ENCODE measurements at places on chromosomes 13 and 19. TPM values are rescaled to one million over a fixed set of nuclear protein-coding genes. Genes with fewer than 3 reads are reported as not detected.

DNA sequence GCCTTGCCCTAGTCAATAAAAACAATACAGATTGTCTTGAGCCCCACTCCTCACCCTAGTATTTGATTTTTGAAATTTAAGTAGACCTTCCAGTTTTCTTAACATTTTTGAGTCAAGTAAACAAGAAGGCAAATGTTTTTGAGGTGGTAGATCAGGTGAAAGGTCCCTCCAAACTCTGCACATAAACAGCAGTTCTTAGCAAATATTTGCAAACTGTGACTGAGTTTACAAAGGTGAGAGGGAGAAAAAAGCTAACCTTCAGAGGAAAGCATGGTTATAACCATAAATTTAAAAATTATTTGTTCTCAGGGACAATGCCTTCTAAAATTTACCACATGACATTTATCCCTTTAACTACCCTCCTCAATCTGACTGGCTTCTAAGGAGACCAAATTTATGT lies 84.6 kb upstream of the PCDH17 start:
- H3K27me3 ChIP-seq, result no peaks in the 10 kb centered on the region
- no peak overlapping the region for H3K27ac ChIP-seq
- H3K4me1 ChIP-seq, result no peaks in the 10 kb centered on the region
- no peak overlapping the region for H3K4me3 ChIP-seq

- DNase-seq, result no peak
- H3K4me3 ChIP-seq, result no peak overlapping the region
- no peaks in the 10 kb centered on the region for H3K36me3 ChIP-seq
- no peaks in the 10 kb centered on the region for H3K4me1 ChIP-seq
- H3K27ac ChIP-seq, result no peak overlapping the region
Measured at GRCh38 chr13:59510386-59510785, 653.3 kb downstream of the DIAPH3 start.

GRCh38 chr19:3336680-3337523 lies 29.5 kb upstream of the NFIC start:
- DNase-seq, result peak; percentile 33
- no peaks in the 10 kb centered on the region for H3K27me3 ChIP-seq
- no peaks in the 10 kb centered on the region for H3K4me1 ChIP-seq
- no peak overlapping the region for H3K4me3 ChIP-seq

TNFAIP8L1 gene
- polyA plus RNA-seq, result 40.0 TPM

DNA sequence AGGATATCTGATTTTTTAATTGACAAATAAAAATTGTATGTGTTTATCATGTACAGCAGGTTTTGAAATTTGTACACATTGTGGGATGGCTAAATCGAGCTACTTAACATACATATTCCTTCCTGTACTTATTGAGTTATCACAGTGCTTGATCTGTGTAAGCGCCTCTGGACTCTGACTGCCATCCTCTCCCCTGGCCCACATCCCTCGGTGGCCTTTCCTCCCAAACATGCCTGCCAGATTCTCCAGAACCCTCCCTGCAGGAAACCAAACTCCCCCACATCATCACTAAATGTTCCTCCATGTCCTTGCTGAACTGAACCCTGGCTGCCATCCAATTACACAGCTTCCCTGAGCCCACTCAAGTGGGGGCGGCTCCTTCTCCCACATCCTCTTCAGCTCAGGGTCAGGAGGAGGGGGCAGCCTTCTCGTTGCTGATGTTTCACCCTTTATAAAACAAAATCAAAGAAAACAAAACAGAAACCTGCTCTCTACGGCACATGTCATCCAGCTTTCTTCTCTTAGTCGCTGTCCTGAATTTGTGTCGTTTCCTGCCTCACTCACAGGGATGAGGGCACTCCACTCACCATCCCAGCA lies 97.1 kb upstream of the SPATA13 start:
- H3K27ac ChIP-seq, result no peak overlapping the region
- H3K4me3 ChIP-seq, result no peak overlapping the region
- no peaks in the 10 kb centered on the region for H3K27me3 ChIP-seq

RGL3 gene
- polyA plus RNA-seq, result 0.56 TPM

DNA sequence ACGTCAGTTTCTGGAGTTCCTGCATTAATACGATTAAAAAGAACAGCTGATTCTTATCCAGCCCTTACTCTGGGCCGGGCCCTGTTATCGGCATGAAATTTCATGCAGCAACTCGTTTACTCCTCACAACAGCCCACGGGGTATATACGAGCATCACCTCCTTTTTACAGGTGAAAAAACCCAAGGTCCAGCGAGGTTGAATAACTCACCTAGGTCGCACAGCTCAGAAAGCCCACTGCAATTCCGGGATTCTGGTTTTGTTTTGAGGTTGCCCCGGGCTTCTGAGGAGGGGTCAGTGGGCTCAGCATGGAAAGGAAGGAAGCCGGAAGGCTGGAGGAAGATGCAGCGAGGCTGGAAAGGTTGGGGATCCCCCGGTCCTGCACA lies 577 bp upstream of the ACP7 start:
- no peaks in the 10 kb centered on the region for H3K36me3 ChIP-seq
- no peaks in the 10 kb centered on the region for H3K27me3 ChIP-seq
- no peak overlapping the region for H3K27ac ChIP-seq

GRCh38 chr13:64090311-64090710 lies 2674.7 kb upstream of the PCDH20 start:
- no peak overlapping the region for H3K27ac ChIP-seq
- H3K4me1 ChIP-seq, result no peaks in the 10 kb centered on the region
- DNase-seq, result no peak
- H3K36me3 ChIP-seq, result no peaks in the 10 kb centered on the region
- no peak overlapping the region for H3K4me3 ChIP-seq

DNA sequence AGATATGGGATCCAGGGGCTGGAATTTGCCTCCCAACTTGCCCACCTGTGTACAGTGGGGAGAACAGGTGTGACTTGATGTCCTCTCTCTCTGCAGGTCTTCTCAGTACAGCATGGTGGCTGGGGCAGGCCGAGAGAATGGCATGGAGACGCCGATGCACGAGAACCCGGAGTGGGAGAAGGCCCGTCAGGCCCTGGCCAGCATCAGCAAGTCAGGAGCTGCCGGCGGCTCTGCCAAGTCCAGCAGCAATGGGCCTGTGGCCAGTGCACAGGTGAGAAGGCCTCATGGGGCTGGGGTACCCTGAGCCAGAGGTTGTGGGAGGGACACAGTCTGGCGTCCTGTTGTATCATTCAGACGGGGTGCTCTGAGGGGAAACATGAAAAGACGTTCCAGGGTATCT lies 3.0 kb downstream of the LENG8 start:
- H3K4me1 ChIP-seq, result peaks cover 22% of the 10 kb centered on the region
- H3K27me3 ChIP-seq, result no peaks in the 10 kb centered on the region
- H3K27ac ChIP-seq, result no peak overlapping the region
- H3K36me3 ChIP-seq, result peaks cover 60% of the 10 kb centered on the region

SYCN gene
- not detected for polyA plus RNA-seq

LHB gene
- 1.4 TPM for polyA plus RNA-seq

GRCh38 chr19:42246143-42246921 lies 3.9 kb upstream of the GSK3A start:
- DNase-seq, result peak; percentile 72
- H3K4me3 ChIP-seq, result no peak overlapping the region
- peaks cover 7% of the 10 kb centered on the region for H3K36me3 ChIP-seq
- H3K27me3 ChIP-seq, result no peaks in the 10 kb centered on the region
- peaks cover 37% of the 10 kb centered on the region for H3K4me1 ChIP-seq
- no peak overlapping the region for H3K27ac ChIP-seq

SMAD9 gene
- 2.2 TPM for polyA plus RNA-seq

PSG1 gene
- not detected for polyA plus RNA-seq

DNA sequence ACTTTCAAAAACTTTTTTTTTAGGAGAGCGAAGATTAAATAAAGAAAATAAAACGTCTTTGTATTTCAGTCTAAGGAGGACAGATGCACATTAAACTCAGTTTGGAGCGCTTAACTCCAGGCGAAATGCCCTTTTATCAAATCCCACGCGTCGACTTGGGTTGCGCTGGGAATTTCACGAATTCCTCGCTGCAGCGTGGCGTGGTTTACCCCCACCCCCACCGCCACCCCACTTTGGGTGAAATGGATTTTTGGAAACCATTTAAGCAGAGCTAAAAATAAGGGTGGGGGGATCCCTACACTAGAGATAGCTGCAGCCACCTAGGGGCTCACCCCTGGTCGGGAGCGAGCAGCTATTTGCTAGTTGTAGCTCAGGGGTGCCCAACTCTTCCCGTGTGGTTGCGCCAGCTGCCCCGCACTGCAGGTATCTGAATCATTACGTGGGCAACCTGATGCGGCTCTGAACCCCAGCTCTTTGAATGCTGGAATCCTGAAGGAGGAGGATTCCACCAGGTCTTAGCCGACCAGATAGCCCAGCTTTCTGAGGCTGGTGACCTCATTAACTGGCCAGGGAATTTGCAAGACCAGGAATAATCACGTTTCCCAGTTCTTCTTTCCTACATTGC lies 6.5 kb upstream of the TSHZ3 start:
- H3K4me3 ChIP-seq, result no peak overlapping the region
- H3K27ac ChIP-seq, result no peak overlapping the region
- H3K36me3 ChIP-seq, result no peaks in the 10 kb centered on the region
- DNase-seq, result no peak
- peaks cover 61% of the 10 kb centered on the region for H3K27me3 ChIP-seq

GRCh38 chr19:58538257-58539168 lies 5.4 kb upstream of the TRIM28 start:
- no peaks in the 10 kb centered on the region for H3K36me3 ChIP-seq
- peak; percentile 83 for DNase-seq
- H3K4me1 ChIP-seq, result peaks cover 6% of the 10 kb centered on the region
- H3K27me3 ChIP-seq, result peaks cover 21% of the 10 kb centered on the region
- H3K27ac ChIP-seq, result no peak overlapping the region

- H3K4me1 ChIP-seq, result no peaks in the 10 kb centered on the region
- no peak overlapping the region for H3K4me3 ChIP-seq
- DNase-seq, result no peak
- no peaks in the 10 kb centered on the region for H3K36me3 ChIP-seq
Measured at GRCh38 chr13:53338760-53339159, 310.1 kb downstream of the OLFM4 start.

GRCh38 chr13:94065741-94066140 lies 413.7 kb downstream of the DCT start:
- H3K27ac ChIP-seq, result no peak overlapping the region
- H3K4me3 ChIP-seq, result no peak overlapping the region
- no peaks in the 10 kb centered on the region for H3K27me3 ChIP-seq
- H3K36me3 ChIP-seq, result no peaks in the 10 kb centered on the region
- no peaks in the 10 kb centered on the region for H3K4me1 ChIP-seq

GRCh38 chr13:26184791-26185250 lies 37.3 kb downstream of the RNF6 start:
- no peak overlapping the region for H3K4me3 ChIP-seq
- H3K27me3 ChIP-seq, result peaks cover 2% of the 10 kb centered on the region
- no peak overlapping the region for H3K27ac ChIP-seq
- no peaks in the 10 kb centered on the region for H3K36me3 ChIP-seq

GRCh38 chr13:28322256-28322905 lies 172.5 kb downstream of the FLT1 start:
- peaks cover 2% of the 10 kb centered on the region for H3K36me3 ChIP-seq
- peak; percentile 40 for DNase-seq
- H3K4me1 ChIP-seq, result peaks cover 45% of the 10 kb centered on the region
- H3K27me3 ChIP-seq, result no peaks in the 10 kb centered on the region

DNA sequence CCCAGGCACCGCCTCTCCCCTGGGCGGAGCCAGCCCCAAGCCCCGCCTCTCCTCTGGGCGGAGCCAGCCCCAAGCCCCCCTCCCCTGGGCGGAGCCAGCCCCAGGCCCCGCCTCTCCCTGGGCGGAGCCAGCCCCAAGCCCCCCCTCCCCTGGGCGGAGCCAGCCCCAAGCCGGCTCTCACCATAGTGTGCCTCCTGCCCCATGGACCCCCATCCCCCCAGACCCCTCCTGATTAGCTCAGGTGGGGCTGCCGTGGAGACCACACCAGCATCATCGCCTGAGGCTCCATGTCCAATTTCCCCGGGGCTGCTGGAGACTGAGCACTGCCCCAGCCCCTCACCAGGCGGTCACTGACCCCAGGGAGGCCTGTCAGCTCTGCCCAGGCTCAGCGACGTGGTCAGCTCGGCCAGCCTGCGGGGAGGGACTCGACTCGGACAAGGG lies 4.2 kb upstream of the MADCAM1 start:
- no peak overlapping the region for H3K27ac ChIP-seq
- no peaks in the 10 kb centered on the region for H3K36me3 ChIP-seq
- no peak overlapping the region for H3K4me3 ChIP-seq
- no peak for DNase-seq
- H3K27me3 ChIP-seq, result no peaks in the 10 kb centered on the region

DNA sequence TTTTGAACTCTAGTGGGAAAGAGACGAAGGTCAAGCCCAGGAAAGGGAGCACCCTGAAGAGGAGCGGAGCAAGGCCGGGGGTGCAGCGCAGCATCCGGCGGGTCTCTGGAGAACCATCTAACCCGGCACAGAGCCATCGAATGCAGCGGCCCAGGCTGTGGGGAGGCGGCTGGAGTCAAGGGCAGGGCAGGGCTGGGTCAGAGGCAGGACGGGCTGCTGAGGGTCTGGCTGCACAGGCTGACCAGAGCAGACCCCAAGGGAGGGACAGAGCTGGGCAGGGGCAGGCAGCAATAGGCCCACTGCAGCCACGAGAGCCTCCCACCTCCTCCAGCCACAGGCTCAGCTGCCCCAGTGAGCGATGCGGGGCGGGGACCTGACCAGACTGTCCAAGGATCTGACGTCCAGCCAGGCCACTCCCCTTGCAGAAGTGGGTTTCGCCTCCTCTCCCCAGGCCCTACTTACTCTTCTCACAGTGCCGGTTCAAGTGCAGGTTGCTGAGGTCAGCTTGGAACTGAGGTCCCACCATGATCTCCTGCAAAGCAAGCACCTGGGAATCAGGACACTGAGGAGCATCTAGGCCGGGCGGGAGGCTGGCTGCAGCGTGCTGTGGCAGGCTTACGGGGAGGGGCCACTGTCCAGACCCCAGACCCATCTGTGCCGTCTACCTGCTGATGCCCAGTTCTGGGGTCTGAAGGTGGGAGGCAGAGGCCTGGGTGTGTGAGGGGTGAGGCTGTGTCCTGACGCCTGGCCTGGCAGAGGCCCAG lies 19.2 kb downstream of the MIER2 start:
- no peaks in the 10 kb centered on the region for H3K4me1 ChIP-seq
- DNase-seq, result no peak
- no peak overlapping the region for H3K27ac ChIP-seq

- no peaks in the 10 kb centered on the region for H3K4me1 ChIP-seq
- DNase-seq, result no peak
- no peaks in the 10 kb centered on the region for H3K36me3 ChIP-seq
- no peak overlapping the region for H3K4me3 ChIP-seq
- H3K27ac ChIP-seq, result no peak overlapping the region
Measured at GRCh38 chr19:35375505-35376307, 4.8 kb downstream of the GPR42 start.

CGB7 gene
- polyA plus RNA-seq, result 0.62 TPM

GRCh38 chr13:93233997-93234416 lies 7.4 kb downstream of the GPC6 start:
- H3K27me3 ChIP-seq, result no peaks in the 10 kb centered on the region
- no peak for DNase-seq
- no peaks in the 10 kb centered on the region for H3K4me1 ChIP-seq
- H3K4me3 ChIP-seq, result no peak overlapping the region
- no peaks in the 10 kb centered on the region for H3K36me3 ChIP-seq

DNA sequence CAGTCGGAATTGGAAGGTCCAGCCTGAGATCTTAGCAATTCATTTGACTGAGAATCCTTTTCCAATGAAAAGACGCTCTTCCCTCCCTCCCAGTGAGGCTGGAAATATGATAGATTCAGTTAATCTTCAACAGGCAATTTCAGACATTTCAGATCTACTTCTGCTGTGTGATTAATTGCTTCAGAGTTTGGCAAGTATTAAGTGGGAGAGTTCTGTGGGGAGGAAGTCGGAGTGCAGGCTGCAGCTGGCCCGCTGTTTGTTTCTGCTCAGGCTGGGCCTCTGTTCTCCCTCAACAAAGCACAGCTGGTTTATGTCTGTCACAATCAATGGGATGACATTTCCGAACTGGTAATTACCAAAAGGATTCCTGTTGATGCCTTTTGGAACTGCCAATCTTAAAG lies 178.2 kb downstream of the NDFIP2 start:
- H3K36me3 ChIP-seq, result no peaks in the 10 kb centered on the region
- H3K27ac ChIP-seq, result no peak overlapping the region
- DNase-seq, result peak; percentile 61
- H3K4me3 ChIP-seq, result no peak overlapping the region
- peaks cover 4% of the 10 kb centered on the region for H3K4me1 ChIP-seq

SEMA6B gene
- polyA plus RNA-seq, result 108 TPM

Data from endothelial cell of umbilical vein (primary cell).